ENCODE measurements at places on chromosomes 4 and X.

DNA sequence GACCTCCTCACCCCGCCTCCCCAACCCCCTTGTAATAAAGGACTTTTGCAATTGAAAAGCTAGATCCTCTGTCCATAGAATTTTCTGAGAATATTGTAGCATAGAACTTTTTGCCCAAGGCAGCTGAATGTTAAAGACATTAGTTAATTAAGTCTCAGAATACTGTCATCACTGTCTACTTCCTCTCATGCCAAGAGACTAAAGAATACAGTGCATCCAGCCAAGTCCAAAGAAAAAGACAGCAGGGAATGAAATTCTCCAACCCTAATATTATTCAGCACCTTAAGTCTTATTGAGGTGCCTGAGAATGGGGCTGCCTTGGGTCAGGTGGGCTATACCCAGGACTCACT is 313.3 kb upstream of the GATB start:
- no peak for DNase-seq

DNA sequence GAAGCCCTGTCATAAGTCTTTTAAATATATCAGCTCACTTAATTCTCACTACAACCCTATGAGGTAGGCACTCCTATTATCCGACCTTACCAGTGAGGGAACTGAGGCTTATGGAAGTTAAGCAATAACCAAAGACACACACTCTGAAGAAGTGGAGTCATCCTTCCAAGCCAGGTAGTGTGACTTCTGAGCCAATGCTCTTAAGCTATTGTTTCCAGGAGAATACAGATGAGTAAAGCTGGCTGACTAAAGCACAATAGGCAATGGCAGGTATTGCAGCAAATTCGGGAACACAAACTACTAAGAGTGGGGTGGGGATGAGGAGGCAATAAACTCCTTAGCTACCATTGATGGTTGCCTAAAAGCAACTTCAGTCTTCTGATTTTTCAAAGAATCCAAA is 81.8 kb upstream of the KIT start:
- DNase-seq, result no peak

DNA sequence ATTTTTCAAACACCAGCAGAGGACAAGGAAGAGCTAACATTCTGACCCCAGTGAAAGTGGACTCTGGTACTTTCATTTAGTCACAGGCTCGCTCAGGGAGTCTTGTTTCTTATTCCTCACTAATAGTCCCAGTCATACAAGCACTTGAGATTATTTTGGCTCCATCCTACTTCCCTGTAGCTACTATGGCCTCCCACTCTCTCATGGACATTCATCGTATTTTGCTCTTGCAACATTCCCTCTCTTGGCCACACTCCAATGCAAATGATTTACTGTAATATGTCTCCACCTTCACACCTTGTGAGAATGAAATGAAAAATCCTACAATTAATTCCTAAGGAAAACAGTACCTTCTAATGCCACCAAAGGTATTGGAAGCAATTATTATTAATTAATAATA is 21.3 kb downstream of the PLRG1 start:
- no peak for DNase-seq

DNA sequence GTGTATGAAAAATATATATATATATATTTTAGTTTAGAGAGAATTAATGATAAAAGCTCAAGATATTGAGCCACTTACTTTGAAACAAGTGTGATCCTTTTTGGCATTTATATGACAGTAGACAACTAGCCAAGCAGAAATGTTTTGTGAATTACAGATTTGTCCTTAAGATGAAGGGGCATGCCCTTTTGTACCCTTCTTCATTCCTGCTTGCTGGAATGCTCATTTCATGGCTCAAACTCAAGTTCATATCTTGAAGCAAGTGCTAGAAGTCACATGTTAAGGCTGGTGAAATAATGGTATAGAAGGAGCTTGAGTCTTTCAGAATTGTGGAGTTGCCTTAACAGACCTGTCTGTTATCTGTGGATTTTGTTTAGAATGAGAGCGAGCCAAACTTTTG is 203.0 kb downstream of the BMPR1B start:
- DNase-seq, result no peak
